ENCODE measurements at places on chromosomes 16 and 17.

GRCh38 chr17:35171834-35172233 lies 22.4 kb downstream of the SLC35G3 start:
- DNase-seq = no peak

DNA sequence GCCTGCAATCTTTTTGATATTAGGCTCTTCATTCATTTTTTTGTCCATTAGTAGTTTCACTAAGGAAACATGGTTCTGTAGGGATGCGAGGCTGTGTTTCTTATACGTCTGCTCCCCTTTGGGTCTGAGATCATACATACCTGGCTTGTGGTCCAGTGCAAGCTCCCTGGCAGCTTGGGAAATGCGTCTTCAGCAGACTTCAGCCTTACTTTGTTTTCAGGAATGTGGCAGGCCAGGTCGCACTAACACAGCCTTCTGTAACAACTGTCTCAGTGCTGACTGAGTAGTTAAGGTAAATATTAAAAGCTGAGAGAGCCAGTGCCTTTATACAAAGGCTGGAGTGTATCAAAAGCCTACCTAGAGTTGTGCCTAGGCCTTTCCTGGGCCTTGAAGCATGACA lies 970.5 kb upstream of the EEF2KMT start:
- DNase-seq = no peak

GRCh38 chr17:28747051-28747691 lies 3.4 kb downstream of the TRAF4 start:
- no peak for DNase-seq

GRCh38 chr17:19317359-19318095 lies 45.0 kb downstream of the B9D1 start:
- DNase-seq = no peak

- DNase-seq = no peak
Measured at GRCh38 chr16:17301593-17302135, 169.1 kb downstream of the XYLT1 start.

GRCh38 chr17:37392024-37392590 lies 14.5 kb downstream of the ACACA start:
- no peak for DNase-seq

GRCh38 chr16:13906168-13907089 lies 13.5 kb upstream of the ERCC4 start:
- DNase-seq = no peak

DNA sequence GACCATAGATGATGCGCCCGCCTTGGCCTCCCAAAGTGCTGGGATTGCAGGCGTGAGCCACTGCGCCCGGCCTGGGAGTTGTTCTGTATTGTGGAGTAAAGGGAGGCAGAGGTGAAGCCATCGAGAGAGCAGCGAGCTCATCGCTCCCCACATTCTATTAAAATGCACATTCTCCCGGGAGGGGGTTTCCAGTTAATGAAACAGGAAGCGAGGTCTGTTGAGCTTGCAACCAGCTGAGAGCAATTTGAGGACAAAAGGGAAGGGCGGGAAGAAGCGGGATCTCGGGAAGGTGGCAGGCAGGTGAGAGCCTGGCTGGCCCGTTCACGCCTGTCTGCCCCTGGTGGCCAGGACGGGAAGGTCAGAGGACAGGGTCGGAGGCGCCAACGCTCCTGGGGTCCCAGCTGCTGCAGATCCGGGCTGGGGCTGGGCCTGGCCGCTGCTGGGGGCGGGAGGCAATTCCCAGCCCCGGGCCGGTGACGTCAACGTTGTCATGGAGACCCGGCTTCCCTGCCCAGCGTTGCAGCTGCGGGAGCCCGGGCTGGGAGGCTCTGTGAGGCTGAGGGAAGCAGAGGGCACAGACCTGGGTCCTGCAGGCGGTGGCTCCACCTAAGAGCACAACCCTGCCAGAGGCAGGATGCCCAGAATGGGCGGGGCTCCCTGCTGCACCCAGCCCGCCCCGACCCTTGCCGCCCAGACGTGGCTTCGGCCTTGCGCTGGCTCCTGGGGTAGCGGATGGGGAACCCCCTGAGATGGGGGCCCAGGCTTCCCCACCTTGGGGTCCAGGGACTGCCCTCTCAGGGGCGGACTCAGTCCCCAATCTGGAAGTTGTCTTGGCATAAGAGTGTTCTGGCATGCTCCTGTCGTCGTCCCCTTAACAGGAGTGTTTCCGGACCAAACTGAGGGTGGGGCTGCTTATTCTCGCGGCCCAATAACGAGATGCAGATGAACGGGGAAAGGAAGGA lies 48.7 kb upstream of the PLCG2 start:
- peak; percentile 19 for DNase-seq

GRCh38 chr17:45320349-45320930 lies 3.6 kb upstream of the MAP3K14 start:
- no peak for DNase-seq

All from stimulated activated CD8-positive, alpha-beta memory T cell treated with anti-CD3 and anti-CD28 coated beads, Interleukin-12 subunit alpha, Interleukin-12 subunit beta, amount 100 ng/mL, for 1 hour (primary cell).